ENCODE measurements at places on chromosomes 1 and 21.

GRCh38 chr1:241356187-241356518 lies 852 bp downstream of the RGS7 start:
- no peak for DNase-seq

- DNase-seq, result no peak
Observed at GRCh38 chr1:42639116-42639515, 19.1 kb upstream of the PPIH start.

DNA sequence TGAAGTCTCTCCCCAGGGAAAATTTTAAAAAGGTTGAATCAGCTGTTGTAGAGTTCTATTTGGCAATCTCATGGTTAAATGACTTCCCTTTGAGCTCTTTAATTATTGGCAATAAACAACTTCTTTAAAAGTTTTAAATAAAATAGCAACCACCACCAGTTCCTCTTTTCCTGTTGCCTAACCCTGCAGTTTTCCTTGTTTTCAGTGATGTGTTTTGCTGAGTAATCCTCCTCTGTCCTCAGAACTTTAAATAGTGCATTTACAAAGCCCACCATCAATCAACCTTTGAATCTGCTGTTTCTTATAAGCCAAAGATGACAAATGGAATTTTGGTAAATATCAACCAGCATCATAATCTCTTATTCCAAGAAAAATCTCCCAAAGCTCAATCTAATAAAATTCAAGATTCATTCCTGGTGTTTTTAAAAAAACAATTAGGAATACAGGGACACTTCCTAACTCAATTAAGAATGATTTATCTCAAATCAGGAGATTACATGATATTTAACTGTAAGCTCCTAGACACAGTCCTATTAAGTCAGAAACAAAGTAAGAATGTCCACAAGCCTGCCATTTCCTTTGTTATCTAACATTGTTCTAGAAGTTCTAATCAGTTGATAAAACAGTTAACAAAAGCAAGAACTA lies 14.8 kb downstream of the AVPR1B start:
- DNase-seq, result no peak

- DNase-seq, result no peak
Observed at GRCh38 chr1:48018799-48019198, 21.6 kb upstream of the TRABD2B start.

DNA sequence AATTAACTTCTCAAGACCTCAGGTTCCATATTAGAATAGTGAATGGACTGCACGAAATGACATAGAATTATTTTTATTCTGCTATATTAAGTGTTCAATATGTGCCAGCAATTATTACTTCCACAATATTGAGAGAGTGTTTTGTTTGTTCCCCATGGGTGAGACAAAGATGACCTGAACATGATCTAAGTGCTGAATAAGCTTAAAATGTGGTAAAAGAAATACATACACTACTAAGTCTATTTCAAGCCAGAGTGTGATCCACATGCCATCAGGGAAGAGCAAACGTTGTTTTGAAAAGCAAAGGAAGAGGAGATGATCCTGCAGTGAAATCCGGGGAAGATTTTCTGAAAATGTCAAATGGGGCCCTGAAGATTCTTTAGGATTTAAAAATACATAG lies 59.8 kb upstream of the RUNX1 start:
- DNase-seq, result no peak

- DNase-seq, result no peak
Observed at GRCh38 chr1:194347200-194347599, 1160.8 kb upstream of the B3GALT2 start.

- no peak for DNase-seq
Observed at GRCh38 chr1:30721341-30721793, 2.0 kb downstream of the MATN1 start.

GRCh38 chr1:164473544-164473943 lies 85.4 kb upstream of the PBX1 start:
- no peak for DNase-seq

- no peak for DNase-seq
Observed at GRCh38 chr1:8493916-8494540, 176.1 kb downstream of the SLC45A1 start.

DNA sequence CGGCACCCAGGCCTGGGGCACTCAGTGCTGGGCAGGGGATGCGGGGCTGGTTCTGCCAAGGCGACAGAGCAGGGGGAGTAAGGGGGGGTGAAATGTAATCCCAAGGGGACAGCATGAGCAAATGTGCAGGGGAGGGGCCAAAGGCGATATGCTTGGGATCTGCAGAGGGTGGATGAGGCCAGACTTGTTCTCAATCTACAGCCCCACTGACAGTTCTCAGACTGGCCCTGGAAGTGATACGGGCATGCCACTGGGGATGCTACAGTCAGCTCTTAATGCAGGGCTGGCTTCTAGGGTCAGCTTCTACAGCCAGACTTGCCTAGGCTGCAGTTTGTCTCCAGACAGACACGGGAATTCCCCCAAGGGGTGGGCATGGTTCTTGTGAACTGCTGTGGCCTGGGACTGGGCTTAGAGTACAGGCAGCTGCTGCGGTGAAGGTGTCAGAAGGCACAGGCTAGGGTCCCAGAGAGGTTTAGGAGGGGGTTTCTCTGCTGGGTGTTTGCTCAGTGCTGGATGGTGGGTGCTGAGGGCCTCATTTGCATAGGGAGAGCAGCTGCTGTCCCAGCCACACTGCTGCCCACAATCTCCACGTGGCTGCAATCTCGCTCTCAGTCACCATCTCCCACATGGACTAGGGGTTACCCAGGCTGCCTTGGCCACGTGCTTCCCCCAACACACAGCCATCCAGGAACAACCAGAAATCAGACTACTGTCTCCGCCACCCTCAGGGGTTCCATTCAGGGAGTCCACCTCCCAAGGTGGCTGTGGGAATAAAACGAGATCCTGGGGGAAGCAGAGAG lies 190.1 kb downstream of the HIVEP3 start:
- no peak for DNase-seq

GRCh38 chr1:201628490-201628889 lies 89.6 kb downstream of the NAV1 start:
- DNase-seq, result no peak

DNA sequence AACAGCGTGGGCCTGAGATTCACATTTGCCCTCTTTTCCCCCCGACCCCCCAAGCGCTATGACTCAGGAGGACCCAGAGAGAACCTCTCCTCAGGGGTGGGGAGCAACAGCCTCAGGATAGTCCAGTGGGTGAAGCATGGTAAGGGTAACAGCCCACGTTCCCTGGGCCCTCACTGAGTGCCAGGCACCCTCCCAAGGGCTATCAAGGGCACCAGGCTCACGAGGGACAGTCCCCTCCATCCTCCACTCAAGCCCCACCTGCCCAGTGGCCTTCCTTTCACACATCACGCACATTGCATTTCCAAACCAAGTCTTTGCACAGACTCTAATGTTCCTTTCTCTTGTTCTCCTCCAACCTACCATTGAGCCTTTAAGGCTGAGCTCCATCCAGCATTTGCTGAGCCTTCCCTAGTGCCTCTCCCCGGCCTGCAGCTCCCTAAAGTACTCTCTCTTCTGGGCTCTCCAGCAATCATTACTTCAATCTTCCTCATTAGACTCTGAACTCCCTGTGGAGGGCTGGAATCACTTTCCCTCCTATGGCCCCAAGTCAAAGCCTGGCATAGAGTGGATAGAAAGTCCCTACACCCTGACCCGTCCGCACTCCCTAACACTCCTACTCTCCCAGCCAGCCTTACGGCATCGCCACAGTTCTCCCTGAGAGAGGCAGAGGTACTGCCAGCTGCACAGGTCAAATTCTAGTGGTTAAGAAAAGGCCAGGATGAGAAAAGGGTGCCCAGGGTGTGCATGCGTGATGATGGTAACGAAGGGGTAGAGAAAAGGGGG lies 1.0 kb downstream of the AKR7A2 start:
- DNase-seq, result no peak

GRCh38 chr1:33470495-33471012 lies 1.9 kb upstream of the ZSCAN20 start:
- DNase-seq, result peak; percentile 14

DNA sequence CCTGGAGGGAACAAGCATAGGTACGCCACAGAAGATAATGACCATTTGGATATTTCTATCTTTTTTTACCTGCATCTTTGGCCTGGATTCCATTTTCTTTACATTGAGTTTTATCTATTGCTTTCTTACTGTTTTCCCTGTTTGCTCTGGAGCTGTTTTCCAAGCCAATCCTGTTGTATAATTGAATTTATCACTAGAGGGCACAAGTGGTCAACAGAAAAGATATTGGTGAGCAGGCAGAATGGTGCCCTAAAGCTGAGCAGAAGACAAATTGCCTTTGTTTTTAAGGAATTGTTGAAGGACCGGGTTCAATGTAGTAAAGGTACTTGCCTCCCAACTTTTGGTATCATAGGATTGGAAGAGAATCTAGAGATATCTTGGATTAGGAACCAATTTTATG lies 152.8 kb downstream of the PPP1R12B start:
- no peak for DNase-seq

- DNase-seq, result no peak
Observed at GRCh38 chr1:208714323-208714722, 470.1 kb upstream of the PLXNA2 start.

GRCh38 chr1:5129746-5130355 lies 475.4 kb downstream of the AJAP1 start:
- no peak for DNase-seq

- no peak for DNase-seq
Observed at GRCh38 chr1:53547231-53547790, 88.1 kb downstream of the DMRTB1 start.

Data from stimulated activated CD4-positive, alpha-beta T cell treated with anti-CD3 and anti-CD28 coated beads, TNF-alpha, amount 100 ng/mL, for 1 hour (primary cell).